ENCODE measurements at places on chromosomes 6 and 20.

GRCh38 chr6:149918151-149918905 is 4.6 kb downstream of the RAET1G start:
- DNase-seq = no peak

- no peak for DNase-seq
These were observed 5.7 kb upstream of the GFOD1 start for GRCh38 chr6:13493147-13493546.

- no peak for DNase-seq
These were observed 413.7 kb upstream of the SULF2 start for GRCh38 chr20:48198929-48199451.

DNA sequence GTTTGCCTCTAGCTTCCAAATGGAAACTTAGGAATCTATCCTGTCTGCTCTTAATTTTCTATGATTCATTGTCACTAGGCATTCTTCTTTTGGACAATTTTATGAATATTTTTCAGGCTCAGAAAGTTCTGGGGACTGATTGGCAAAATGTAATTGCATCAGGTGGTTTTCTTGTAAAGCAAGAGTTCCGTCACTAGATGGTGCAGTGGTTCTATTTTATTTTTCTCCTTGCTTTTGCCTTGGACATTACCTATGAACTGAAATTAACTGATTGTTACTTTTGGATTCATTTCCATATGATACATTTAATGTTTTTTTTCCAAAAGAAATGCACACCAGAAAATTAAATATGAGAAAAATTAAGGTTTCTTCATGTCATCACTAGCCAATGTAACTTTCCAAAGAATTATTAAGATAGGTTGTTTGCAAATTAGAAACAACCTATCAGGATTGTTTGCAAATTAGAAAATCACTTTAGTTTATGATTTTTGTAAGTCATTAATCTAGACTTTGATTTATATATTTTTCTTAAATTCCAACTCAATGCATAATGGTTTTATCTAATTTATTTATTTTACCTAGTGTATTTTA is 48.0 kb downstream of the TMEM170B start:
- DNase-seq = peak; percentile 43

- peak; percentile 48 for DNase-seq
These were observed 22.9 kb downstream of the STX7 start for GRCh38 chr6:132490024-132490423.

GRCh38 chr20:2816030-2816582 is at the start of gene TMEM239:
Gene TMEM239 (plus strand): TSS chr20:2816364. CDS start chr20:2816555, 191 bp downstream.
- no peak for DNase-seq

- peak; percentile 25 for DNase-seq
These were observed 103.3 kb downstream of the TNFAIP3 start for GRCh38 chr6:137970368-137970767.

DNA sequence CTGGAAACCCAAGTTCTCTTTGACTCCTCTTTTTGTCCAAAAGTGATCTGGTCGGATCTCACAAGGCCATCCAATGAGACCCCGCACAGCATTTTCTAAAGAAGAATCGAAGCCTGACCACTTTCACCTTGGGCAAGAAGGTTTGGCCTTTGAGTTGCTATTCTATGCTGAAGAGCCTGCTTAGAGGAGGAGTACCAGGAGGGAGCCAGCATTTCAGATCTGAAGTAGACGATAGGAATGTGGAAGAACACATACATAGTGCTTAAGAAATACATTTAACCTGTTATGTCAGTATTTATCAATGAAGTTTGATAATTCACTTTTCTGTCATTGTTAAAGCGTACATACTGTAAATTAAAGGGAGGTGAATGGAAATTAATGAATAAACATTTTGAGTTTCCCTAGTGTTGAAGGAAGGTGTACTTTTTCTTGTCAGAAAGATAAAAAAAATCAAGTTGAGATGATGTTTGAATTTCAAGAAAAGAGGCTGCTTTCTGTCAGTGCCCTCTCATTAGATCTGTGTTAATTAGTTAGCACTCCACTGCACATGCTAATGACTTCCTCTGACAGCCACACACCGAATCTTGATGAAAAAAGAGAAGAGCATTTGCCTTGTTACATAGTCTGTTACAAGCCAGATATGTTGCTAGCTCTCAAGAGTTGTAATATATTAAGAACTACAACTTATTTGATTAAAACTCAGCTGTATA is 10.9 kb upstream of the TDRD6 start:
- DNase-seq = peak; percentile 34

- no peak for DNase-seq
These were observed 38.0 kb downstream of the VGLL2 start for GRCh38 chr6:117303323-117303722.

GRCh38 chr6:138106665-138107077 is 548 bp downstream of the PERP start:
- no peak for DNase-seq
